ENCODE measurements at places on chromosomes 6 and 20.

GRCh38 chr20:57397693-57398108, 6.5 kb downstream of the RBM38 start:
- no peak for DNase-seq

- no peak for DNase-seq
Observed at GRCh38 chr20:37545516-37545915, 17.8 kb upstream of the BLCAP start.

DNA sequence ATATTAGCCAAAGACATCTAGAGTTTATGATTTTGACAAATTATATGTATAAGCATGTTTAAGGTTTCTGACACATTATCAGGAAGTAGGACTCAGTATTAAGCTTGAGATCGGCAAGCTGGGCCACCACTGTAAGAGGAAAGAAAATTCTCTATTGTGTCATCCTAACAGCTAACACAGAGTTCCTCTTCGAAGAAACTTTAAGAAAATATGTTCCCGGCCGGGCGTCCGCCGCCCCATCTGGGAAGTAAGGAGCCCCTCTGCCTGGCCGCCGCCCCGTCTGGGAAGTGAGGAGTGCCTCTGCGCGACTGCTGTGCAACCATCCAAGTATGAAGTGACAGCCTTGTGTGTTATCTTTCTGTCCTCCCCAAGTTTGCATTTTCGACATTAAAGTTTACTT, 23.0 kb downstream of the USP49 start:
- DNase-seq: no peak

GRCh38 chr6:160662429-160662828, 1.6 kb downstream of the LPA start:
- DNase-seq: no peak

DNA sequence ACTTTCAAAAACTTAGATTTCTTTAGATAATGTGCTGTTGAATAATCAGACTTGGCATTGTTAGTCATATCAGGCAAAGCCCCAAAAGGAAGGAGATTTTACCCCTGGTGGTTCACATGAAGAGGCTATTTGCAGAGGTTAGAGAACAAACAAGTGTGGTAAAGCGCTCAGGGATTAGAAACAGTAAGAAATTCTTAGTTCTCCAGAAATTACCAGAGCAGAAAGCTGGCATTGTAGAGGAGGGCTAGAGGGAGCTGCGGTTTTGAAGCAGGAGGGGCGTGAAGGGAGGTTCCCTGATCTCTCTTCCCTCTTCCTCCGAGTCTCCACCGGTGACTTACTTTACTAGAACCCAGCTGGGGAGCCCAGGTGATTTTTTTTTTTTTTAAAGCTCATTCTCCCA, 10.2 kb downstream of the MYO6 start:
- no peak for DNase-seq

DNA sequence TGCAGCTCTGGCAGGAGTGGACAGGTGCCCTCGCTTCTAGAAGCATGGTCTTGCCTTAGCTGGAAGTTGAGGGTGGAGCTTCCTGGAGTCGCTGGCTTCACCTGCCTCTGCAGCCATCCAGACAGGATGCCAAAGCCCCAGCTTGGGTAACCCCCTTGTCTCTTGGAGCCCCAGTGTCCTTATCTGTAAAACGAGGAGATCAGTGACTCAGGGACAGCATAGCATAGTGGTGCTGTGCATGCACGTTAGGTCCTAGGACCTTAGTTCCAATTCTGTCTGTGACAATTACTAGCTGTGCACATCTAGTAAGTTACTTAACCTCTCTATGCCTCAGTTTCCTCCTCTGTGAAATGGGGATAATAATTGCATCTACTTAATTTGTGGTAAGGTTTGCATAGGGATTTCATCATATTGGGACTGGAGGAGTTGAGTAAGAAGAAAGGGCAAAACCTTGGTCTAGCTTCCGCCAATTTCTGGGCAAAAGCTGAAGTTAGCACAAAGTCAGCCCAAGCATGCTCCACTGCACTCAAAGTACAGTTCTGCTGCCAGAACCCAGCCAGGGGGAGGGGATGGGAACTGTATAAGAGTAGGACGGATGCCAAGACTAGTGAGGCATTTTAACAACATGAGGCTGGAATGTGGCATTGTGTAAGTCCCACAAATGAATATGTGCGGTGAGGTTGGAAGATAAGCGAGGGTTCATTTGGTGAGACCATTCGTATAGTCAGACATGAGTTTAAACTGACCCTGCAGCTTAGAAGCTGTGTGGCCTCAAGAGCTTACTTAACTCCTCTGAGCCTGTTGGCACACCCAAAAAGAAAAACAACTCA, 24.5 kb downstream of the TOX2 start:
- peak; percentile 99 for DNase-seq

DNA sequence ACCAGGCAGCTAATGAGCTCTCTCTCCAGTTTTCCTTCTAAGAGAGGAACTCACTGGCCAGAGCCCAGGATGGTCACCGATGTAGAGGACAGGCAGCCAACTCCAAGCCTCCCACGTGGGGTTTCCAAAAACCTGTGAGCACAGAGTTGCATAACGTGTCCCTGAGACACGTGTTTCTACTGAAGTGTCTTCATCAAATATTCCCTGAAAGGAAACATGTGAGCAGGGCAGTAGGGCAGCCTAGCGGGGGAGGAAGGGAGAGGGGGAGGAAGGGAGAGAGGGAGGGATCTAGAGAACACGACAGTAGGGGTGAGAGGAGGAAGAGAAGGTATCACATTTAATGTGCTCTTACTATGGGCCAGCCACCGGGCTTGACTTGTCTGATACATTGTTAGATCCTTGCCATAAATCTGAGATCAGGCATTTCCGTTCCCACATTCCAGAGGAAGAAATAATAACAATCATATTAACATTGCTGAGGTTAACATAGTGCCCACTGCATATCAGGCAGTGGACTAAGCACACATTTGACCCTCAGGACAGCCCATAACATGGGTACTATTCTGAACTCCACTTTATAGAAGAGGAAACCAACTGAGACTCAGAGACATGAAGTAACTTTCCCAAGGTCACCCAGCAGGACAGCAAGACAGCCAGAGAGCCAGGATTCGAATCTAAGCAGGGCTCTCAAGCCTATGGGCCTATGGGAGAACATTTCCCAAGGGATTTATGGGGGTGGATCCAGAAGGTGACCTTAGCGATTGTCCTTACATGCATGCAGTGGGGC, 4.5 kb upstream of the SYS1 start:
- DNase-seq: no peak

DNA sequence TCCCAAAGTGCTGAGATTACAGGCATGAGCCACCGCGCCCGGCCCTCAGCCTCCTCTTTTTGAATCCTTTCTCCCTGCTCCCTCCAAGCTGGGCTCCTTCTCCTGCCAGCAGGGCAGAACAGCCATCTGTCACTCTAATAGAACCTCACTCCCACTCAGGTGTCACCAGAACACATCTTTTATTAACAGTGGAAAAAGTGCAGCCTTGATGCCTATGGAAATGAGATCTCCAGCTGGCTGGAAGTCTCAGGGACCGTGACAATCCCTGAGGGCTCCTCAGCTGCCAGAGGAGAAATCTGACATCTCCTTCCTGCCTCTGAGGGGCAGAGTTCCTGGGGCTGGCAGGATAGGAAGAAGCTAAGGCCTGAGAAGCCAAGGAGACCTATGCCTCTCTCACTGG, 28.0 kb downstream of the TMC2 start:
- DNase-seq: no peak

DNA sequence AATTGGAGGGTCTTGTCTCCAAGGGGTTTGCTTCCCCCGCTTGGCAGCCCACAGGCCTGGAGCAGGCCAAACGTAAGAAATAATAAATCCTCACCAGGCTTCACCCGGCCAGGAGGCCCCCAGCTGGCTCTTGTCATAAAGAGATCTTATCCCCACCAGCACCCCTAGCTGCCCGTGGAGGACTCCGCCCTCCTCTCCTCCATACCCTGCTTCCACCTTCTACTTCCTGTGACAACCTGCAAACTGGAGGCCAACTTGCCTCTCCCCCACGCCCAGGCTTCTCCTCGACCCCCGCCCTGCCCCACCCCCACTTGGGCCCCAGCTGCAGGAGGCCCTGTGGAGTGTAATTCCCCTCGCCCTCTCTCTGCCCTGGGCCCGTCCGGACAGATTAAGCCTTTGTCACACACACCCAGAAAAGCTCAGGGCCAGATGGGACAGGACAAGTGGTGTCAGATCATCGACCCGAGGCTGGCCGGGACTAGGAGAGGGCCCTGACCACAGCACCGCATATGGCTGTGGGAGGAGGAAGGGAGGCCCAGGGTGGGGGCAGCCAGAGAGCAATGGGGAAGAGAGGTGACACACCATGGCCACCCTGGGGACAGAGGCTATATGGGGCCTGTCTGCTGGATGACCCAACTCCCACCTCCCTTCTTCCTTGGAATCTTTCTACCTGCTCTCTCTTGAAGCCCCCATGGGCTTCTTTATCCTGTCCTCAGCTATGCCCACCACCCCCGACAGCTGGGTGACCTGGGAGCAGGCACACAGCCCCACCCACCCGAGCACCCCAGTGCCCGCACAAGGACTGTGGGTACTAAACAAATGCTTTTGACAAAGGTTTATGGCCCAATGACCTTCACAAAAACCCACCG, 3.9 kb downstream of the NOL4L start:
- no peak for DNase-seq

GRCh38 chr6:111775145-111775922, 97.9 kb downstream of the FYN start:
- DNase-seq: no peak

- peak; percentile 28 for DNase-seq
Observed at GRCh38 chr6:44431118-44431725, 43.7 kb downstream of the CDC5L start.

- DNase-seq: no peak
Observed at GRCh38 chr6:138864343-138864890, 68.5 kb downstream of the ECT2L start.

GRCh38 chr6:20717743-20718142, 183.5 kb downstream of the CDKAL1 start:
- no peak for DNase-seq

GRCh38 chr6:23696992-23697391, 429.0 kb upstream of the NRSN1 start:
- no peak for DNase-seq

- no peak for DNase-seq
Observed at GRCh38 chr20:37326666-37327065, 19.3 kb upstream of the SRC start.

DNA sequence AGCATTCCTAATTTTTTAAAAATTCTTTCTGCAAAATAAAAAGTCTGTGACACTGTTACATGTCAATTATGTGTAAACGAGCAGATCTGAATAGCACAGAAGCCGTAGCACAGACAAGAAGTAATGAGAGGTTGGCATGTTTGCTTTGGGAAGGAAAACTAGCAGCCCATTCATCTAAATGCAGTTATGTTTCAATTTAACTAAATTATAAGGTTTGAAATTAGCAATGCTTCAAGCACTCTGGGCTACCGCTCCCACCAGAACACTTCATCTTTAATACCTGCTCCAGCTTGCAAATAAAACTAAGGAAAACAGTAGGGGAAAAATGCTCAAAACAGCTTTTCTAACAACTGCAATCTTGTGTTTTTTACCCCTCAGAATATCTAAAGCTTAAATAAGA, 73.9 kb downstream of the PTPRK start:
- DNase-seq: no peak
